Activated CD4-positive, alpha-beta memory T cell treated with anti-CD3 and anti-CD28 coated beads for 36 hours (primary cell): ENCODE measurements at places on chromosomes 1 and 21.

DNA sequence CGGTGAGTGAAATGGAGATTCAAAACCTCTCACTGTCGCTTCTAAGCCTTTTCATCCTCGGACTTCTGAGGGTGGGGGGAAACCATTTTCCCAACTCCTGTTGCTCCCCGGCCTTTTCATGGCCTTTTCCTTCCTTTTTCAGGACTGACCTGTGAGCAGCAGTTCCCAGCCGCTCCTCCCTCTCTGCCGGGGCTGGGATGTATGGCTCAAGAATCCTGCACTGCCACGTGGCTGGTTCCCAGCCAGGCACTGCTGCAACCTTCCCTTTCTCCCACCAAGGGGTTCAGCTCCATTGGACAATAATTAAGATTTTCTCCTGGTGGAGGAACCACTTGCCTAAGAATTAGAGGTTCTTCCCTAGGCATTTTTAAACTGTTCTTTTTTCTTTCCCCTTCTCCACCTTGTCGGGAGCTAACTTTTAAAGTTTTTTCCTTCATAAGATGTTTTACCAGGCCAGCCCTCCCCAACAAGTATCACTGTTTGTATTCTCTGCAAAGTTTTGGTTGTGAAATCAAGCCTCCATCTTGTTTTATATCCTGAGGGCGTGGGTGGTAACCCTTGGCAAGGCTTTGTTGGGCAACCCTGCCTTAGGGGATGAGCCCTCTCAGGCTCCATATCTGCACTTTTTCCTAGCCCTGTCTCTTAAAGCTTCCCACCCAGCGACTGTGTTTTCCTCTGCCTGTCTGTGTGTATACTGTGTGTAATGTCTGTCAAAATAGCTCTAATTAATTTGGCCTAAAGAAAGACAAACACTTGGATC, 1166.6 kb upstream of the ADGRL2 start:
- DNase-seq: no peak

- no peak for DNase-seq
Measured at GRCh38 chr1:36591278-36591677, 108.6 kb upstream of the CSF3R start.

DNA sequence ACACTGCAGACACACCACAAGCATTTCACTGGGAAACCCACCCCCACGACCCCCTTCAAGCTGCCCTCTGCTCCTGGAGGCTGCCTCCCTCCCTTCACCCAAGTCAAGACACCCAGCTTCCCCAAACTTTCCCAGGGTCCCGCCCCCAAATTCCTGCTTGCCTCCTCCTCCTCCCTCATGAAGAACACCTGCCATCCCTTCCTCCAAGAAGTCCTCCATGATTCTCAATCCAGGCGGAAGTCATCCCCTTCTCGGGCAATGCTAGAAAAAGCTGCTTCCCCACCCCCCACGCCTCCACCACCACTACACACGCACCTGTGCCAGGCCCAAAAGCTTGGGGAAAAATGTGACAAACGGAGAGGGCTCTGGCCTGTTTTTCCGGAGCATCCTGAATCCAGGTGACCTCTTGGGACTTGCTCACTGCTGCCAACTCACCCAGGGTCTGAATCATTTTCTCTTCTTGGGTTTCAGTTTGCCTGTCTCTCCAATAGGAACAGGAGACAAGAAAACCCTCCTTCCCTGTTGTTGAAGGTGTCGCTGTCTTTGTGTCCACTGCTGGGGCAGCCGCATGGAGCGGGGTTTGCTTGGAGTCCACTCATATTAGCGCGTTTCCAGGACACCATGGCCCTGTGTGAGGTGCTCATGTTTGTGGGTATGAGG, 101.0 kb upstream of the CASZ1 start:
- no peak for DNase-seq

DNA sequence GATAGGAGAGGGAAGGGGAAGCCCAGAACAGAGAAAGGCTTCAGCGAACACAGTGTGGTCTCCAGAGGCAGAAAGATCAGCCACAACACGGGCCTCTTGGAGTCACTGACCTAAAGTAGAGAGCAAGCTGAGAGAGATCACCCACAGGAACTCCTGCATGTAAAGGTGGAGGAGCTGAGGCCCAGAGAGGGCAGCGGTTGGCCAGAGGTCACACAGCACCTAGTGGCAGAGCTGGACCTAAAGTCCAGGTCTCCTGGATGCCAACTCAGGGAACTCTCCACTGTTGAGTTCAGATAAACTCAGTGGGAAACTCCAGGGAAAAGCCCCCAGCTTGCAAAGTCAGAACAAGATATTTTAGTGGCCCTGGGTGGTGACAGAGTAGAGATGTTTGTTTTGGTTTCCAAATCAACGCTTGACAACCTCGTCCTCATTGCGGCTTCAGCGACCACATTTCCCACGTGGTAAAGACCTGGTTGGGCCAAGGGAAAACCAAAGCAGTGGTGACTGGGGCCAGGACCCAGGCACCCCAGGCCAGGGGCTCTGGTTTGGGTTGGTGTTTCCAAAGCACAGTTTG, 4.6 kb downstream of the IFFO2 start:
- DNase-seq: peak; percentile 95

DNA sequence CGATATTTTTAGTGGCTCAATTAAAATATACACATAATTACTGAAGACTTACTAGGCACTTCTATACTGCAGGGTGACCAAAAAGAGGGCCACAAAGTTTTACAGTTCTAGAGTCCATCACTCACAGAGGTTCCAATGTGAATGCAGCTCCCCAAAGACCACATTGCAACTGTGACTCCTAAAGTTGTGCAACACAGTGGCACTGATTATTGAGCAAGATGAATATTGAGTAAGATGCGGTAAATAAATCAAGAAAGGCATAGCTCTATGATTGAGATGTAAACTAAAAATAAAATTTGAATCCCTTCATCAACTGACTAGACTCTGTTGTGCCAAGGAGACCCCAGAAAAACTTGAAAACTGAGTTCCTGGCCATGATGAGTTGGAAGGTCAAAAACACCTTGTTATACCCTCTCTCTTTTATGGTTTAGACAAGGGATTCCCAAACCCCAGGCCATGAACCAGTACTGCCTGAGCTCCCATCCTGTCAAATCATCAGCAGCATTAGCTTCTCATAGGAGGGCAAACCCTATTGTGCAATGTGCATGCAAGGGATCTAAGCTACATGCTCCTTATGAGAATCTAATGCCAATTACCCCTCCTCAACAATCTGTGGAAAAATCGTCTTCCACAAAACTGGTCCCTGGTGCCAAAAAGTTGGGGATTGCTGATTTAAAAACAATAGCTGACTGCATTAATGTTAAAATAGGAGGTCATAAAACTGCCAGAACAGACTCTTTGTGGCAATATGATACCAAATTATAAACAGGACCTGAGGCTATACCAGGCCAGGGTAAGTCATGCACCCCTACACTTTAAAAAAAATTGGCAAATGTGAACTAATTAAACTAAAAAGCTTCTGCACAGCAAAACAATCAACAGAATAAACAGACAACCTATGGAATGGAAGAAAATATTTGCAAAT, 94.3 kb downstream of the ADGRL4 start:
- no peak for DNase-seq

DNA sequence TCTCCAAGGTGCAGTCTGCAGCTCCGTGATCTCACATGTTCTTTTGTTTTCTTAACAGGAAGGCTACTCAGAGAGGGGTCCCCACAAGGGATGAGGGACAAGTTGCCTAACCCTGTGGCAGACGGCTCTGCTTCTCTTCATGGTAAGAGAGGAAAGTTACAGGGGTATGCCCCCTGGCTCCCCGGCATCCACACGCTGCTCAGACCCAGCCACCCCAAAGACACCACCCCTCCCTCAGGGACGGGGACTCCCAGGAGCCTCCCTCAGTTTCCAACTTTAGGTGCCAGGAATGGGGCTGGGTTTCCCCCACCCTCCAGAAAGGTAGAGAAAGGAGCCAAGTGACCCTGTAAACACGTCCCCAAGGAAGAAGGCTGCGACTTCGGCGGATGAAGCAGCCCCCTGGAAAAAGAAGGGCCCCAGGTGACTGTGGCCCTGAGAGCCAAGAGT, 19.7 kb downstream of the OPTC start:
- DNase-seq: no peak

DNA sequence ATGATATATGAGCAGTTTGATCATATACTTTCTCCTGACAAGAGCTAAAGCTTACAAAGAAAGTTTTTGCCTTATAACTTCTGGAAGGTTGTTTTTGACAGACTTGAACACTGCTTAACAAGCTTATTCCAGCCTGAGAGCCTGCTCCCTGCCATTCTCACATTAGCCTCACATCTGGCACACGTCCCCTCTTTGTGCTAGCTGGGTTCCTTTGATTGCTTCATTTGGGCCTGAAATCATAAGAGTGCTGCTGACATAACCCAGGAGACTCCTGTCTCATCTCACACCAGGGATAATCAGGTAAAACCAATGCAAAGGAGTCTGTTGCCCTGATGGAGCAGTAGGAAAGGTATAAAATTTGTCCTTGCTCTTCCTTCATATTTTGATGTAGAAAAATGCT, 1411.7 kb upstream of the B3GALT2 start:
- DNase-seq: no peak

DNA sequence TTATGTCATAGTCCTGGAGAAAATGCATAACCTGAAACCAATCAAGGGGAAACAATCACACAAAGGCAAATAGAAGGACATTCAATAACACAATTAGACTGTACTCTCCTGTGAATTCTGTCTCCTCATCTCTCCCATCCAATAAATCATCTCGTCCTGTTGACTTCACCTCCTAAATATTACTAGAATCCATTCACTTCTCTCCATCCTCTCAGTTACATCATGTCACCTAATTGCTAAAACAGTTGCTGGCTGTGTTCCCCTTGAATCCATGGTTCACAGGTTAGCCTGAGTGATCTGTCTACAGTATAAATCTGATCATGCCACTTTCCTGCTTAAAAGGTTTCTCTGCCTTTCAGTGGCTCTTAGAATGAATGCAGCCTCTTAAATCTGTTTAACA, 220.2 kb downstream of the TGFB2 start:
- no peak for DNase-seq

- DNase-seq: no peak
Measured at GRCh38 chr1:218945050-218945449, 228.6 kb upstream of the LYPLAL1 start.

GRCh38 chr1:101238031-101238628, 1.3 kb downstream of the S1PR1 start:
- peak; percentile 84 for DNase-seq

- DNase-seq: no peak
Measured at GRCh38 chr1:233668146-233668724, 54.3 kb downstream of the KCNK1 start.

DNA sequence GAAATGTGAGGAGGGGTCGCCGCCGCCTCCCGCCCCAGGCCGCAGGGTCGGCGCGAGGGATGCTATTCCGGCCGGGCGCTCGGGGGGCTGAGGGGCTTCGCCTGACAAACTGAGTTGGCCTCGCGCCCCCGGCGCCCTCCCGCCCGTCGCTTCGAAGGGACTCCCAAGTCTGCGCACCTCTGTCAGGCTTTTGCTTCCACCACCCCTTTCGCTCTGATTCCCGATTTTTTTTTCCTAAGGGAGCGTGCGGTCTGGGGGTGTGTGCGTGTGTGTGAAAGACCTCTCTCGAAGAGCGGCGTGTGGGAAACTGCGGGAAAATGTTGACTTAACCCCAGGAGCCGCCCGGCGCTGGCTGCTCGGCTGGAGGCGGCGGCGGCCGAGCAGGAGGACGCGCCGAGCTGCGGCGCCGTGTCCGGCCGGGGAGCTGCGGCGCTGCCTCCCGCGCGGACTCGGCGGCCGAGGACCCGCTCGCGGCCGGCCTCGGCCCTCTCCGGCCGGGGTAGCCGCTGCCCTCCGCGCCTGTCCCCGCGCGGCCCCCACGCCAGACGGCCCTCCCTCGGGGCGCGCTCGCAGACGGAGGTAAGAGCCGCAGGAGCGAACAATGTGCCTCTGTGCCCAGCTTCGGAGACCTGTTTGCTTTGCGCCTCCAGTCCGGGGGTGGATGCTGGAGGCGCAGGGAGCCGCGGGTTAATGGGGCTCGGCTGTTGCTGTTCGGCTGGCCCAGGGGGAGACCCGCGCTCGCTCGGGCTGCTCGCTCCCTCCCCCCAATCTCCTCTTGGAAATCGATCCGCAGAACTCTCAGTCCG, 1.1 kb downstream of the ADGRL2 start:
- DNase-seq: no peak

- no peak for DNase-seq
Measured at GRCh38 chr1:239478069-239478468, 91.7 kb downstream of the CHRM3 start.

DNA sequence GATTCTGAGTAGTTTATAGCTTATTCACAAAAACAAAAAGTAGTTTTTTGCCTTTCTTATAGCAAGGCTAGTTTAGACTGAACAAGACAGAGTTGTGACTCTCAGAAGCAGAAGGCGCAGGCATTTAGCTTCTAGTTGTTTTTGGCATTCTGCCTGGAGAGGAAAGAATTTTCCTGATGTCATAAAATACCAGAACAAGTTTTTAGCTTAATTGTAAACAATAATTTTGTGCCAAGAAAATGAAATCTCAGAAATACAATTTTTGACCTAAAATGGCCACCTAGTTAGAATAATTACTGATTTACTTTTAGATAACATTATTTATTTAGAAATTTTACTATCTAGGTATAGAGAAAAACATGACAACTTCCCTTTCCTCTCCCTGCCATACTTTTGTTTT, 1.0 kb downstream of the DNAJB4 start:
- DNase-seq: no peak

DNA sequence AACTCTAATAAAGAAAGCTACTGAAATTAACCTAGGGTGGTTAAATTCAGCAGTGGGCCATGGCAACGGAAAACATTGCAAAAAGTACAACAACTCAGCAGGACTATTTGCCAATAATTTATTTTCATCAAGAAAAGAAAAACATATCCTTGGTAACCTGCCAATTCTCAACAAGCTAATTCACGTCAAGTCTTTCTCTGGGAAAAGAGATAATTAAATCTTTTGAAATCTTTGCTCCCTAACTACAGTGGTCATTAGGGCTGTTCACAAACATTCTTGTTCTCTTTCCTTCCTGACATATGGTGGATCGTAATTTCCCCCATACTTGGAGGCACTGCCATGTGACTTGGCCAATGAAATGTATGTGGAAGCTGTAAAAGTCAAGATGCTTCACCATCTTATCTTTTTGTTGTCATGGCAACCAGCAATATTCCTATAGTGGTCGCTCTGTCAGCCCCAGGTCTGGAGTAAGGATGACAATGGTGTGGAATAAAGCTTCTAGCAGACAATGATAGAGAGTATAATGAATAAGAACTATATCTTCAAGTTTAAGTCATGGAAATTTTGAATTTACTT, 29.6 kb upstream of the ZNF326 start:
- no peak for DNase-seq

DNA sequence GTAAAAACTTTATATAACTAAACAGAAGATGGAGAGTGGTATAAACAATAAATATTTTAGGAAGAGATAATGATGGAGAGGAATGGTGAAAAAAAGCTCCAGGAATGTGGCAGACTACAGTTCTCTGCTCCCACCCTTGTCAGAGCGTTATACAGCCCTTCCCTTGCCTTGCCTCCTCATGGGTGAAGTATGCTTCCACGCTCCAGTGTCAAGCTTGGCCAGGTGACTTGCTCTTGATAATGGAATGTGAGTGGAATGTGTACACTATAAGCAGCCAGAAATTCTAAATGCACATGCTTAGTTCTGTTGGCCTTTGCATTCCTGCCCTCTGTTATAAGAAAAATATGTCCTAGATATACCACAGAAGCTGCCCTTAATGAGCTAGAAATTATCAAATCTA, 24.7 kb upstream of the POGK start:
- DNase-seq: no peak
